ENCODE measurements at places on chromosomes 2 and 18. TPM values are rescaled to one million over a fixed set of nuclear protein-coding genes. Genes with fewer than 3 reads are reported as not detected.

Gene ANKRD30BL
- total RNA-seq = not detected

- H3K27me3 ChIP-seq = no peaks in the 10 kb centered on the region
- H3K36me3 ChIP-seq = no peaks in the 10 kb centered on the region
- DNase-seq = no peak
Observed at GRCh38 chr2:64840426-64840881, 148.7 kb upstream of the SLC1A4 start.

- H3K4me1 ChIP-seq = no peaks in the 10 kb centered on the region
- no peak overlapping the region for H3K4me3 ChIP-seq
- no peak for DNase-seq
- H3K27me3 ChIP-seq = no peaks in the 10 kb centered on the region
- H3K36me3 ChIP-seq = peaks cover 54% of the 10 kb centered on the region
- no peak overlapping the region for H3K27ac ChIP-seq
Observed at GRCh38 chr2:85649201-85650190, 18.5 kb downstream of the SFTPB start.

GRCh38 chr2:167335541-167335992 is 447.3 kb downstream of the XIRP2 start:
- H3K27me3 ChIP-seq = peaks cover 1% of the 10 kb centered on the region
- H3K4me3 ChIP-seq = no peak overlapping the region
- H3K27ac ChIP-seq = no peak overlapping the region

- H3K27ac ChIP-seq = no peak overlapping the region
- no peaks in the 10 kb centered on the region for H3K4me1 ChIP-seq
- H3K4me3 ChIP-seq = no peak overlapping the region
Observed at GRCh38 chr2:220300806-220301205, 673.4 kb downstream of the SLC4A3 start.

DNA sequence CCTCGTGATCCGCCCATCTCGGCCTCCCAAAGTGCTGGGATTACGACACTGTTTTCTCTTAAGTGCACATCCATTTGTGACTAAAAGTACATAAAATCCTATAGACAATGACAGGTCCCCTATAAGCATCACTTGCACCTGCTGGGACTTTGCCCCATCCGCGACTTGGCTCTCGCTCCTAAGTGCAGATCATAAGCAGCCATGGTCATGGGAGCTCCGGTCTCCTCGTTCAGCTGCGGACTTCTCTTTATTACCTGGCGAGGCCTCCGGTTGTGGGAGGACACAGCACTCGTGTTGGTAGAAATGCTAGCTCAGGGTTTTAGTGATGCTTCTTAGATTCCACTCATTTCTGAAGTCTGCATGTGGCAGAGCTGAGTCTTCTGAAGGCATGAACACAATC is 92.7 kb upstream of the ST6GAL2 start:
- no peaks in the 10 kb centered on the region for H3K4me1 ChIP-seq
- no peak for DNase-seq
- no peaks in the 10 kb centered on the region for H3K36me3 ChIP-seq
- H3K27me3 ChIP-seq = peaks cover 2% of the 10 kb centered on the region
